Stimulated activated naive CD4-positive, alpha-beta T cell treated with Interleukin-2 at 50 U/mL for 16 hours (primary cell): ENCODE measurements at places on chromosomes 11 and 22.

GRCh38 chr11:113549611-113550578 is 74.7 kb upstream of the DRD2 start:
- no peak for DNase-seq

DNA sequence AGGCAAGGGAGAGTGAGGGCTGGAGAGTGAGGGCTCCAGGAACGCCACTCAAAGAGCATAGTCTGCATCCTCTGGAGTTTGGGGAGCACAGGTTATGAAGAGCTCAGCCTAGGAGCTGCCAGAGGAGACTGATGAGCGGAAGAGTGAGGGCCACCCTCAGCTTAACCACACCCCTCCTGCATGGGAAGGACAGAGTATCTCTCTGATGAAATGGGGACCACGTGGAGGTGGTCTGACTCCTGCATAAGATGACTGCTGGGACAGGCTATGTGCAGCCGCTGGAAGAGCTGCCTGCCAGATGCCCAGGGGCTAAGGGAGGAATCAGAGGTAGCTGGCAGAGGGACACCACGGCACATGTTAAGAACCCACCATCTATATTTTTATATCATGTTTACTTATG is 162.9 kb upstream of the POU2AF2 start:
- DNase-seq, result no peak

DNA sequence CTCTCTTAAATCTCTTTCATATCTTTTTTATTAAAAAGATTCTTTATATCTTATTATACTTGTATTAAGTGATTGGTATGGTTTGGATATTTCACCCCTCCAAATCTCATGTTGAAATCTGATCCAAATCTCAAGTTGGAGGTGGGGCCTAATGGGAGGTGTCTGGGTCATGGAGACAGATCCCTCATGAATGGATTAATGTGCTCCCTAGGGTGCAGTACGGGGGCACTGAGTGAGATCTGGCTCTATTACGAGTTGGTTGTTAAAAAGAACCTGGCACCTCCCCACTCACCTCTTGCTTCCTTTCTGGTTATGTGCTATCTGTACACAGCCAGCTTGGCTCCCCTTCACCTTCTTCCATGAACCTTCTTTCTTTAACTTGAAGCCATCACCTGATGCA is 149.6 kb downstream of the CWF19L2 start:
- DNase-seq, result no peak

DNA sequence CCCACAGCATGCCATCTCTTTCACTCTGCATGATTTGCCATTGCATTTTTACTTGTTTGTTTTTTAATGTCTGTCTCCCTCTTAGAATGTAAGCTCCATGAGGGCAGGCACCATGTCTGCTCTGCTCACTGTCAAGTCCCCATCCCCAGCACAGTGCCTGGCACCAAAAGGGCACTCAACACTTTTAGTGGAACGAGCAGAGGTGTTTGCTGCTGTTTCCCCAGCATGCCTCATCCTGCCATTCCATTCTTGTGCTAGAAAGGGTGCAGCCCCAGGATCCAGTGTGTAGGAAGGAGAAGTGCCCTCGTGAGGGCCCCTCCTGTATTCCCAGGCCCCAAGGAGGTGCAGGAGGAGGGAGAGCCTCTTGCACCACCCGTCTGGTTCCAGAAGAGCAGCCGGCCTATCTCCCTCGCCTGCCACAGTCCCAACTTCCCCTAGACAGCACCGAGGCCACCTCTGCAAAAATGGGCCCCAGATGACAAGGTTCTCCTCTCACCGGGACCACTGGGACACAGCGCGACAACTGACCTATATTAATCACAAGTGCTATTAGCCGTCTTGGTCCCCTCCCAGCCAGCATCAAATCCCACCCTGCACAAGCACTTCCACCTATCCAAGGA is 33.3 kb upstream of the CACNG2 start:
- no peak for DNase-seq

DNA sequence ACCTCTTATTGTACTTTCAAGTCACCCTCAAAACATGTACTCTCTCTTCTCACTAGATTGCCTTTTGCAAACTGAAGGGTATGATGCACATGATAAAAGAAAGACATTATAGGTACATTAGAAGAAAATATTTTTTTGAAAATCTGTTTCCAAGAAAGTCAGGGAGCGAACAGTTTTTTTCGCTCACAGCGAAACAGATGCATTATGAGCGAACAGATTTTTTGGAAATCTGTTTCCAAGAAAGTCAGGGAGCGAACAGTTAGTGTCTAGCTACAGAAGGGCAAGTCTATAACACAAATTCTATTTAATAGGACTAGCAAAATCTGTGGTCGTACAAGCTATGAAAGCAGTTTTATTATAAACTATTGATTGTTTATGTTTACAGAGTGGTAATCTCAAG is 296.2 kb upstream of the ANO3 start:
- no peak for DNase-seq

DNA sequence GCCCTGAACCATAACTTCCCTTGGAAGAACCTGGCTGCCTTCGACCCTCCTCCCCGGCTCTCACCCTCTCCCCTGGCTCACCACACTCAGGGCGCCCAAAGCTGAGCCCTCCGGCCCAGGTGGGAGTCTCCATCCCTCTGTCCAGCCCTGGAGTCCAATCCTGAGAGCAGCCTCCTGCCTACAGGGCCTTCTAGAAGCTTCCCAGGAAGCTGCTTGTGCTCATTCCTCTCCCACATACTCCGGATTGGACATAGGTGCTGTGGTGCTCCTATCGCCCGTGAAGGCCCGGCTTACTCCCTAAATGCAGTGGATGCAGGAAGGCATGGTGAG is 1332.0 kb downstream of the BRD1 start:
- no peak for DNase-seq

- DNase-seq, result no peak
These were observed 19.4 kb upstream of the MALAT1 start for GRCh38 chr11:65479184-65480145.

- no peak for DNase-seq
These were observed 14.3 kb downstream of the CD5 start for GRCh38 chr11:61116426-61117167.

- no peak for DNase-seq
These were observed 101.4 kb upstream of the ARHGAP42 start for GRCh38 chr11:100585728-100586127.

DNA sequence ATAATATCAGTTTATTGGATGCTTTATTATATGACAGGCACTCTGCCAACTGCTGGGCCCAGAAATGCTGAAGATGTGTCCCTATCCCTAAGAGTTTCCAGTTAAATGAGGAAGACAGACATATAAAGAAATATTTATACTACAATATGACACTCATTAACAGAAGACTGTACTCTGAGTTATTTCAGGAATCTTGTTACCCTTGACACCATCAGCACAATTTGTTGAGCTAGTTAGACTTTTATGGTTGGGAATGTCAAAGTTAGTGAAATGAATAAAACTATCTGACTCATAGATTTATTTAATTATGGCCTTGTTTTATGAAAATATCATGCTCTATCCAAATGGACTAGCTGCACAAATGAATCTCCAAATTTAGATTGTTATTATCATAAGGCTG is 25.6 kb upstream of the MSANTD4 start:
- DNase-seq, result no peak

- no peak for DNase-seq
These were observed 583 bp downstream of the PDGFD start for GRCh38 chr11:104163100-104164027.

DNA sequence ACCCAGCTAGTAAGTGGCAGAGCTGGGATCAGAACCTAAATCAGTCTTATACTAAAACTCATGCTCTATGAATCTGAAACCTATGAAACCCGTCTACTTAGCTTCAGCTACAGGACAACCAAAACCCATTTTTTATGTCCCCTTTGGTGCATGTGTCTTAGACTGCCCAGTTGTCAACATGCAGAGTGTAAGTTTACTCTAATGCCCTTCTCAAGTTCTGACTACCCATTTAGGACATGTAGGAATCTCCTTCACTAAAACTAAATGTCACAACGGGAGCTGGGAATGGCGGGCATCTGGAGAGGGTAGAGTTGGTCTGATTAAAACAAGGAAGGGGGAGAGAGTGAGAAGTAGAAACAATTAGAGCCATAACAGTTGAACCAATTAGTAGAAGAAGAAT is 167.9 kb upstream of the UBASH3B start:
- no peak for DNase-seq

- no peak for DNase-seq
These were observed 87.8 kb upstream of the BMAL1 start for GRCh38 chr11:13189561-13190426.

- DNase-seq, result no peak
These were observed 8.2 kb downstream of the SUSD2 start for GRCh38 chr22:24189249-24190158.

GRCh38 chr11:10581481-10582019 is 13.1 kb upstream of the LYVE1 start:
- no peak for DNase-seq

- peak; percentile 66 for DNase-seq
These were observed 2.4 kb downstream of the UCP2 start for GRCh38 chr11:73980001-73980961.

- no peak for DNase-seq
These were observed 438.1 kb downstream of the NTM start for GRCh38 chr11:131808470-131808869.

DNA sequence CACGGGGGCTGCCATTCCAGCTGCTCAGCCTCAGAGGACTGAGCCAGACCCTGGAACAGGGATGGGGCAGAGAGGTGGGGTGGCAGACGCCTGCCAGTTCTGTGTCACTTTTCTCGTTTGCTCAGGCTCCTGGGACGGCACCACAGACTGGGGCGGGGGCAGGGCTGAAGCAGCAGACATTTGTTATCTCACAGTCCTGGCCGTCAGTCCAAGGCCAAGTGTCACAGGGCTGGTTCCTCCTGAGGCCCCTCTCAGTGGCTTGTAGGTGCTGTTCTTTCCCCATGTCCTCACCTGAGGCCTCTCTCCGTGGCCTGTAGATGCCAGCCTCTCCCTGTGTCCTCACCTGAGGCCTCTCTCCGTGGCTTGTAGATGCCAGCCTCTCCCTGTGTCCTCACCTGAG is 24.7 kb downstream of the TPCN2 start:
- DNase-seq, result no peak

DNA sequence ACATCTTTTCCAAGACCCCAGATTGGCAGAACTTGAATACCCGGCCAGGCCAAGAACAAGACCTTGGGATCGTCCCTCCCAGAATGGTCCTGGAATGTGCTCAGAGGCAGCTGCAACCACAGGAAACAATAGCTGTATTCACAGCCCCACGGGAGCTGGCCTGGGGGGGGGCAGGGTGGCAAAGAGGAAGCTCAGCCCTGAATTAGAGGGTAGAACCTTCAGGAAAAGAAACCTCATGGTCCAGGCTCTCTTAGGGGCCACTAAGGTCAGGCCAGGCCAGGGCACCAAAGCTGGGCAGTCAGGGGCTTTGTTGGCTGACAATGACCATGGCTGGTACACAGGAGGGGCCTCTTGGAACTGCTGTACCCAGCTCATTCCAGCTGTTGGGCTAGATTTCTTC is 17.3 kb downstream of the RPL27A start:
- no peak for DNase-seq

DNA sequence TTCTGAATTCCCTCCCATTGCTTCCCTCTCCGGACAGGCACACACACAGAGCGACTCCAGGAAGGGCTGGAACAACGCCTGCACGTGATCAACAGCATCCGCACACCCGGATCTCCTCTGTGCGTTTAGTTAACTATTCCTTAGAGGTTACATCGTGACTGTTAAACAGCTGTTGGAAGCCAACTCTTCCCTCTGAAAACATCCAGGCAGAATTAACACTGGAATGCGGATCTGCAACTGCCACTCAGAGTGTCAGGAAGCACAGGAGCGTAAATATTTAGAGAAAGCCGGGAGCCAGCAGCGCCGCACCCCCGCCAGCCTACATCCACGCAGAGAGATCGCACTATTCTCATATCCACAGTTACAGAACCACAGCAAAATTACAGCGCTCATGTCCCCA is 46.2 kb downstream of the SHANK2 start:
- no peak for DNase-seq

DNA sequence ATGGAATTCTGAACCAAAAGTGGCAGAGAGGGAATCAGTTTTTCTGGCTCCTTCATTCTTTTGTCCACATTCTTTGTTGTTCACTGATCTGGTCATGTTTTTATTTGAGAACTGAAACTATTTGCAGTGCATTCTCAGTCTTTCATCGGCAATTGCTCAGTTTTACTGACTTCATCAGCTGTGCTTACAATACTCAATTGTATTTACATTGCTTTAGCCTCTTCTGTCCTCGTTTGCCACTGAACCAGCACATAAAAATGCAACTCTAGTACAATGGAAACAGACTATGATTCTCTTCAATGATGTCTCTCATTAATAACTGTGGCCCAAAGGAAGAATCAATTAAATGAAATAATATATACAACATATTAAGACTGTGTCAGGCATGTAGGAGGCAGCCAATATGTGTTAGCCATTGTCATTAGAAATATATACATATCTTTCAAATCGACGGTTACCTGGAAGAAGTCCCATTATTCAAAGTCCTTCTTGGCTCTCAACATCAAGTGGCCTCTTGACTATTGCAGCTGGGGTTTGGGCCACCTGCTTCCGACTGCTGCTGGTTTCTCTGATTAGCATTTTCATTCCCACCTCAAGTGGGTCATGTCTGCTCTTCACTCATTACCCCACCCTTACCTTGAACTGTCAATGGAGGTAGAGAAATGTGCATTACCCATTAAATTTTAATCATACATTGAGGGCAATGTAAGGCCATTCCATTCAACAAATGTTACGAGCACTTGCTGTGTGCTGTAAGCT is 600.1 kb downstream of the INSC start:
- DNase-seq, result no peak

GRCh38 chr11:3192511-3193372 is 25.9 kb downstream of the MRGPRG start:
- DNase-seq, result no peak

- no peak for DNase-seq
These were observed 29.6 kb upstream of the UPB1 start for GRCh38 chr22:24465566-24465965.
